ENCODE measurements at places on chromosomes 13 and 19.

- no peak for DNase-seq
These were observed 93.0 kb upstream of the TEX29 start for GRCh38 chr13:111227405-111227804.

DNA sequence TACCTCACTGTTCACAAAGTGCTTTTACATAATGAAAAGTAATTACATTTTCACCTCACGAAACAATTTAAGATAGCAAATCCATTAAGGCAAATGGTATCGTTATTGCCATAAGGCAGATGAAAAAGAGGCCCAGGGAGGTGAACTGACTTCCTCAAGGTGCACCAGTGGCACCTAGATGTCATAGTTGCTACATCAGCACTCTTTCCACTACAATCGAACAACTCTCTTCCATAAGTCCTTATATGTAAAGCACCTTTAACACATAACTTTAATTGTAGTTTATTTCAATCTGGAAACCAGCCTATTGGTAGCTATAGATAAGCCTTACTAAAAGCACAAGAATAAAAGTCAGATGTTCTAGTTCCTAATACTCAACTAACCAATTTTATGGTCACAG is 35.1 kb downstream of the XPO4 start:
- no peak for DNase-seq

DNA sequence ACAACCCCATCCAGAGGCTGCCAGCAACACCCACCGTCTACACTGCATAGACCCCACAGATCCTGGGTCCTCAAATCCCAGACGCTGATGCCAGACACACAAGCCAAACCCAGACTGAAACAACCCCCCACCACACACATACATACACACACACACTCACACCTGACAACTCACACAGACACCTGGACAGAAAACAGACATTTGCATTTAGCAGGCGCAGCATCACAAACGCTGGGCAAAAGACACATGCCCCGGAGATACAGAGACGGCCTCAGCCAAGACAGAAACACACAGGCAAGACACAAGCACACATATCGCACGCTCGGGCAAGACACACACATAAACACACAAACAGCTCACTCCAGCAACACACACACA is 1.3 kb downstream of the BBC3 start:
- peak; percentile 59 for DNase-seq

DNA sequence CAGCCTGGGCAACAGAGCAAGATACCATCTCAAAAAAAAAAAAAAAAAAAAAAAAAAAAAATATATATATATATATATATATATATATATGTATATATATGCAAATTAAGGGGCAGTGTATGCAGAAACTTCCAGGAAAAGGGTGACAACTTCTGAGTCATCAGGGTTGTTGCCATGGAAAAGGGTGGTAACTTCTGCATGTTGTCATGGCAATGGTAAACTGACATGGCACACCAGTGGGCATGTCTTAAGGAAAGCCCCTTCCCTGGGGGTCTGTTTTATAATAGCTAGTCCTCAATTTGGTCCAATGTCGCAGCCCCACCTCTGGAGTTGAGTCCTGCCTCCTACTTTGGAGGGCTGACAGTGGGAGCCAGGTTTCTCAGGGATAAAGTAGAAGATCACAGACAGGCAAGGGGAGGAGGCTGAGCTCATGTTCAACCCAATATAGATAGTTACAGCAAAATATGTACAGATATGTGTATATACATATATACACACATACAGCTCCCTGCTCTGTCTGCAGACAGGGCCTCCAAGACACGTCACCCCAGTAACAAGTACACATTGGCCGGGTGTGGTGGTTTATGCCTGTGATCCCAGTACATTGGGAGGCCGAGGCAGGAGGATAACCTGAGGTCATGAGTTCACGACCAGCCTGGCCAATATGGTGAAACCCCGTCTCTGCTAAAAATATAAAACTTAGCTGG is 7.2 kb upstream of the FCHO1 start:
- DNase-seq, result peak; percentile 56

DNA sequence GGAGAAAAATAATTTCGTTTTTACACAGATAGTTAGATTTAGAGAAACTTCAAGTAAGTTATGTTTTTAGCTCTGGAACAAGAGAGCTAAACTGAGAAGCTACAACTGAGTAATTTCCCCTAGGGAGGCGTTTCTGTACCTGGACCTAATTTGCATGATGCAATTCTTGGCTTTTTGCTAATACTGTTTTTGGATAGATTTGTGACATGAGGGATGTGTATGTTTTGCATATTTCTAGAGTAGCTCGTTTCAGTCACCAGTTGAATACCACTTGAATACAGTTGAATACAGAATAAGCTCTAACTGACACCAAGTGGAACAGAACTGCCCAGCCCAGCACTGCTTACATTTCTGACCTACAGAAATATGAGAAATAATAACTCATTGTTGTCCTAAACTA is 1227.9 kb upstream of the SPRY2 start:
- no peak for DNase-seq

DNA sequence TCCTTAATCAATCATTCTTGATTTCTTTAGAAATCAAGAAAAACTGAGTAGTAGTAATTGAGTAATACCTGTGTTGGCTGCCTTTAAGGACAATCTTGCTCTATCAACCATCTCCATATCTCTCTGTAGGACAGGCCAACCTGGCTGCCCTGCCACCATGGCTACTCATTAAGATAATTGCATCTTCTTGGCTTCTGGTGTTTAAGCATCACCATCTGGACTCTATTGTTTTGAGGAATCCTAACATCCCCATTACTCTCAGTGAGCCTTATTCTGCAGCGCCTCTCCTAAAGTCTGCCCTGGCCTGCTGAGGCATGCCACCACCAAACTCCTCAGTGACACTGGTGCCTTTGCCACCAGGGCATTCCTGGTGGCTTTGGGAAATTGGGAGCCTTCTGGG is 442.6 kb upstream of the ZNF507 start:
- DNase-seq, result no peak

DNA sequence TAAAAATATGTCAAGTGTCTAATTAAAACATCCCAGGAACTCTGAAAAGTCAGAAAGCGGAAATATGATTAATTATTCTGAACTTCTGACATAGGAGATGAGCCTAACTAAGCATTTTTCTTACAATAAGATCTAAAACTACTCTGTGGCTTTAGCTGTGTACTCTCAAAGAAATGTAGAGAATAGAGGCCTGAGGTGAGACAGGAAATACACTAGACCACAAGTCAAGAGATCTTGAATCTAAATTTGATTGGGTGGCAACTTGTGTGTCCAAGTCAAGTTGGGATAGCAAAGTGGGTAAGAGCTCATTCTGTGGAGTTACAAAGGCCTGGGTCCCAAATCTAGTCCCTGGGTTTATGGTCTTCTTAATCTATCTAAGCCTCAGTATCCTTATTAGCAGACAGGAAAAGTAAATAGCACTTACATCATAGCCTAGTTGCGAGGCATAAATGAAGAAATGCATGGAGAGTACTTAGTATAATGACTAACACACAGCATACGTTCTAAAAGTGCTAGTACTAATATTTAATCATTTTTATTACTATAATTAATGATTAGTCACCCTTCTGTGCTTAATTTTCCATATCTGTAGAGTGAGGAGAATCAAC is 9.4 kb upstream of the LRRC63 start:
- peak; percentile 45 for DNase-seq

DNA sequence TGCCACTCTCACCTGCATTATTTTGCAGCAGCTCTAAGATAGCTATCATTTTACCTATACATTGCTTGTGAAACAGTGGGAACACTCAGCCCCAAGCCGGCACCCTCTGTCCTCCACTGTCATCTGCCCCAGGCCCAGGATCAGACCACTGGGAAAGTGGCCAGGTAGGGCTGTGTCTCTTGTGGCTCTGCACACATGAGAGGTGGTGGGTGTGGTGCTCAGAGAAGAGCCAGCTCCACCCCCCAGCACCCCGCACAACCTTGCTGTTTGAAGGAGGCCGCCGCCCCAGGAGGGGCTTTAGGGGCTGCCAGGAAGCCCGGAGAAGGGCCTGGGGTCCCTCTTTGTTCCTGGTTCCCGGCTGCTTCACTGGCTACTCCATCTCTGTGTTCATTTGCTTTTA is 26.6 kb downstream of the PPP1R37 start:
- DNase-seq, result no peak

- no peak for DNase-seq
These were observed 187.7 kb downstream of the DCT start for GRCh38 chr13:94291631-94292322.

GRCh38 chr13:32472194-32472621 is 44.3 kb upstream of the N4BP2L1 start:
- DNase-seq, result peak; percentile 38

GRCh38 chr19:38043649-38044144 is 136.7 kb downstream of the SIPA1L3 start:
- no peak for DNase-seq

DNA sequence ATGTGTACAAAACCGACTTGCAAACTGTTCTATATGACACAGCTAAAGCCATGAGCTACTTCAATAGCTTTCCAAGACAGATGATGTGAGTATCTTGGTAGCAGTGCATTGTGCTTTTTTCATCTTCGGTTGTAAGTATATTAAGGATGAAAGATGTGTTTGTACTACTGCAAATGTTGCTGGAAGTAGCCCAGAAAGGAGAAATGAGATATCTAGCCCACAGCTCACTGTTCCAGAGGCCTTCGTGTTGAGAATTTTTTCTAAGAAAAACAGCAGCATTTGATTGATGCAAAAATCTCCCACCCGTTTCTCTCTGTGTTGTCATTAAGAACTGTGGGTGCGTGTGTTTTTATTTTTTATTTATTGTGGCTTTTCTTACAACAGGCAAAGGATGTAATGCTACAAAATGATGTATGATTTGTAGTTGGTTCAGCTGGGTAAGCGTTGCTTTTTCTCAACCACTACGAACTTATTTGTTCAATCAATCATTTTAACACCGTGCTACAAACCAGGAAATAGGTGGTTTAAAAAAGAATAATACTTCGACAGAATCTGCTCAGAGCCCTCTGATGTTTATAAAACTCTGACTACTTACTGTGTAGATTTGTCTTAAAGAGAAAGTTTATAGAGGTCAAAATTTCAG is 41.6 kb upstream of the RFC3 start:
- DNase-seq, result no peak

DNA sequence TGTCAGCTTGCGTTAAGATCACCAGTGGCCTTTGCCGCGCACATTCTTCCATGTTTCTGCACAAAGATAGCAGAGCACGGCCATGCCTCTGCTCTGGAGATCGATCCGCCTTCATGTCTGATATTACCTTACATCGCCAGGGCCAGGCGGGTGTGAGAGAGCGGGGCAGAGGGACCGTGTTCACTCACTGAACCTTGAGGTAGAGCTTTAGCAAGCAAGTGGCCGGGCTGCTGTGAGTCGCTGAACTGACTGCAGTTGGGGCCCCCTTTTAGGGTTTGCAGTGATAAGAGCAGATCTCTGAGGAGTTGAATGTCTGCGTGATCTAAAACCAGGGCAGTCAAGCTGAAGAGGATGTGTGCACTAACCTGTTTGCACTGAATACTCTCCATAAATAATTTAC is 275.4 kb upstream of the OBI1 start:
- no peak for DNase-seq

GRCh38 chr19:18985257-18985656 is 44.2 kb upstream of the HOMER3 start:
- peak; percentile 74 for DNase-seq

- no peak for DNase-seq
These were observed 14.7 kb upstream of the LENG8 start for GRCh38 chr19:54434112-54434872.

GRCh38 chr19:16283210-16284061 is 41.2 kb upstream of the KLF2 start:
- peak; percentile 73 for DNase-seq

GRCh38 chr13:32022311-32022710 is 9.3 kb upstream of the FRY start:
- DNase-seq, result no peak

DNA sequence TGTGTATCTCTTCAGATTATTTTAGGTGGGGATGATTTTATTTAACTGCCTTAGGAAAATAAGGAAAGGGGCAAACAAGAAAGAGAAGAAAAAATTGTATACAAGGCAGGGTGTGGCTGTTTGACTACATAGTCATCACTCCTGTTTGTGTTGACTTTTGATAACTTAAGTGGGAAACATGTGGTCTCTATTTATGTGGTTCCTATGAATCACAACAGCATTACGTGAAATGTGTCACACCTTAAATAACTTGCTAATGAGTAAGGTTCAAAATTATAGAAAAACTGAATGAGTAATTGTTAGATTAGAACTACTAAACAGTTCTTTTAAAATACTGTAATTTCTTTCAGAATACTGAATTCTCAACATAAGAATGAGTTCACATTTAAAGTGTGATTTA is 69.3 kb downstream of the LMO7 start:
- no peak for DNase-seq

GRCh38 chr13:50796463-50796862 is 47.0 kb downstream of the DLEU7 start:
- no peak for DNase-seq

DNA sequence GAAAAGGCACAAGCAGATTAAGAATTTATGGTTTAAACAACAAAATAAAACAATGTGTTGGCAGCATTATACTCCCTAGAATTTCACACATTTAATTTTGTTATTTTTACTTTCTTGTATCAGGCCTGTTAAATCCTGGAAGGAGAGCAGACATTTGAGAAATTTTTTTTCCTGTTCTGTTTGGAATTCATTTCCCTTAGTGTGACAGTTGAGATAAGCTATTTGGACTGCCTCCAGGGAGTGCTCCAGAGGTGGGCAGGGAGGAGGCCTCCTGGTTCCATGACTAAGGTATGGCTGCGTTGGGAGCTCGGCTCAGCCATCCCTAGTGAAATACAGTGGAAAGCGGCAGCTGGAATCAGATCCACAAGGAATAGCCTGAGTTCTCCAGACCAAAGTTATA is 185.7 kb downstream of the KCNRG start:
- DNase-seq, result no peak

- peak; percentile 93 for DNase-seq
These were observed 6.6 kb upstream of the SIGLEC12 start for GRCh38 chr19:51508059-51508733.

DNA sequence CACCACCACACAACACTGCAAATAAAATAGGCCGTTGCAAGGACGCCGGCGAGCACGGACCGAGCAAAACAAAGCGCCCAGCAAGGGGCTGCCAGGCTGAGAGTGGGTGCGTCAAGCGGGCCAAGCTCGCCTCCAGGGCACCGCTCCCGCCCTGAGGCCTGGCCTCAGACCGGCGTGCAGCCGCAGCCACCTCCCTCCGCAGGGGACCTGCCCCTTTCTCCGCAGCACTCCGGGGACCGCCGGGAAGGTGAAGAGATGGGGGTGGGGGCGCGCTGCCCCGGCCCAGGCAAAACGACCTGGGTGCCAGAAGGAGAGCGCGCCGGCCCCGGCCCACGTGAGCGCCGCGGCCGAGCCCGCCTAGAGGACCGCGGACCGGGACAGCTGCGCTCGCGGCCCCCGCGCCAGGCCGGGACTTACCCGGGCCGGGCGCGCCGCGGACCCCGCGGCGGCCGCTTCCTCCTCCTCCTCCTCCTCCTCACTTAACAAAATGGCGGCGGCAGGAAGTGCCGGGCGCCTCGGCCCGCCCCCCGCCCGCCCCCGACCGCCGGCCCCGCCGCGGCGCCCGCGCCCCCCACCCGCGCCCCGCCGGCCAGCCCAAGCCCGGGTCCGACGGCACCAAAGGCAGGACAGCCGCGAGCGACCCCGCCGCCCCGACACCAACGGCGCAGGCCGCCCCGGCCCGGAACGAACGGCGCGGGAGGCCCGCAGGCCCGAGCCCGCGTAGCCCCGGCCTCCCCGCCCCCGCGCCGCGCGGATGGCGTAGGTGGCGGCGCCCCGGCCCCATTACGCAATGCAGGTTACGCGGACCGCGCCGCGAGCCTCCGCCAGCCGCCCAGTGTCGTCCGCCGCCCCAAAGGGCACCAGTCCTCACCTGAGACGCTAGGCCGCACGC is 674 bp downstream of the BRD4 start:
- DNase-seq, result peak; percentile 78

- no peak for DNase-seq
These were observed 30.0 kb downstream of the ARHGEF7 start for GRCh38 chr13:111145071-111145470.

All from hematopoietic multipotent progenitor cell treated with erythropoietin and hydrocortisone succinate and interleukin-3 and kit ligand, for 4 days (in vitro differentiated cells).